Stimulated activated CD4-positive, alpha-beta T cell treated with anti-CD3 and anti-CD28 coated beads, Interleukin-4, amount 100 ng/mL, for 4 hours (primary cell): ENCODE measurements at places on chromosomes 12 and 14.

- no peak for DNase-seq
These were observed 39.9 kb downstream of the BCL11B start for GRCh38 chr14:99231850-99232713.

- DNase-seq = no peak
These were observed 45.8 kb upstream of the NCOR2 start for GRCh38 chr12:124613151-124613585.

DNA sequence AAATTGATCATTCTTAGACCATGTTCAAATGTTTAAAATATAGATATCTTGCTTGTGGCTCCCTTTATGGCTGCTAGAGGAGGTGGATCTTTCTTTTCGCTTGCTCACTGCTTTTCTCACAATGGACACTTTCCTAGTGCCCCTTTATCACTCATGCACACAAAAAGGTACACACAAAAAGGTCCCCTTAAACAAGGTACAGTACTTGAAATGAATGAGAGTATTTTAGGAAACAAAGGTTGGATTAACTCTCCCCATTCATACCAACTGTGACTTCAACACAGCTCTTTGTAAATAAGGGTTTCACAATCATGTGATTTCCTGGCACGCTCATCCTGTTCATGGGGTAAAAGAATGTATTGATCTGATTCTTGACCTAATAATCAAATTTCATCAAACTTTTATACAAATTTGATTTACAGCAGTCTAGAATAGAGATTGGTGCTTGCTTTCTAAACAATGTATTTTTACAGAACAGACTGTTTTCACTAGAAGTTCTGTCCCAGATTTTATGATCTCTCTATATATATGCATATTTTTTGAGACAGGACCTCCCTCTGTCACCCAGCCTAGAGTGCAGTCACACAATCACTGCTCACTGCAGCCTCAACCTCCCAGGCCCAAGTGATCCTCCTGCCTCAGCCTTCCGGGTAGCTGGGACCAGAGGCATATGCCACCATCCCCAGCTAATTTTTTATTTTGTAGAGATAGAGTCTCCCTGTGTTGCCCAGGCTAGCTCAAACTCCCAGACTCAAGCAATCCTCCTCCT lies 34.4 kb upstream of the EPS8 start:
- DNase-seq = no peak

DNA sequence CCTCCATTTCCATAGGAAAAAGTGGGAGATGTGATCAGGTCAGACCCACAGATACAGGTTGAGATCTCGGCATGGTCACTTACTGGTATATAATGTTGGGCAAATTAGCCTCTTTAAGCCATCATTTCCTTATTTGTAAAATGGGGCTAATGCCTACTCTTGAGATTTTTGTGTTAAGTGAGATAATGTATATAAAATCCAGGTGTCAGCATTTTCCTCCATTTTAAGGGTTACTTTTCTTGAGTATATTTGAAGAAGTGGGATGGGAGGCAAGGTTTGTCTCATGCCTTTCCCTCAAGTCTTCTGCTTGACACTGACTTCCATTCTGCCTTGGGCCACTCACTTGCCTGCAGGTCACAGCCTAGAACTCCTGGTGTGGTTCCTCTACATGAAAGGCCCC lies 10.1 kb upstream of the POU6F1 start:
- DNase-seq = no peak

DNA sequence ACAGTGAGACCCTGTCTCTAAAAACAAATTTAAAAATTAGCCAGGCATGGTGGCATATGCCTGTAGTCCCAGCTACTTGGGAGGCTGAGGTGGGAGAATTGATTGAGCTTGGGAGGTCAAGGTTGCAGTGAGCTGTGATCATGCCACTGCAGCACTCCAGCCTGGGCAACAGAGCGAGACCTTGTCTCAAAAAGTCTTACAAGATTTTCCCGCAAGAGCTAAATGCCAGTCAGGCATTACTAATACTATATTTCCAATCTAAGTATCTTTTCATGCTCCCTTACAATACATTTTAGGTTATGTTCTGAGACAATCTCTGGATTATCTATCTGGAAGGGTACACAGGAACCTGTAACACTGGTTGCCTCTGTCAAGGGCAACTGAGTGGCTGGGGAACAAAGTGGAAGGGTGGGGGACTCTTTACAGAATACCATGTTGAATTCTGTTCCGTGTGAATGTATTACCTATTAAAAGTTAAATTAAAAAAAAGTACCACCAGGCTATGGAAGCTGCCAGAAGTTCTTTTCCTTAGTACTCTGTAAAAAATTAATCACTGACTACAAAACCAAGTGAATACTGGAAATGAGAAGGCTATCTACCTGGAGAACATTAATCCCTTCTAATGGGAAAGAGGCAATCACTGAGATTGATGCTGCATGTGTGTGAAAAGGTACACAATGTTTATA lies 56.7 kb downstream of the BTBD7 start:
- DNase-seq = no peak

GRCh38 chr12:30251546-30251945 lies 444.1 kb downstream of the IPO8 start:
- no peak for DNase-seq

- no peak for DNase-seq
These were observed 149.0 kb upstream of the AMIGO2 start for GRCh38 chr12:47228802-47229201.

GRCh38 chr14:102493096-102493495 lies 16.5 kb downstream of the ANKRD9 start:
- DNase-seq = no peak

- DNase-seq = no peak
These were observed 178.0 kb downstream of the GRIP1 start for GRCh38 chr12:66500841-66501240.

DNA sequence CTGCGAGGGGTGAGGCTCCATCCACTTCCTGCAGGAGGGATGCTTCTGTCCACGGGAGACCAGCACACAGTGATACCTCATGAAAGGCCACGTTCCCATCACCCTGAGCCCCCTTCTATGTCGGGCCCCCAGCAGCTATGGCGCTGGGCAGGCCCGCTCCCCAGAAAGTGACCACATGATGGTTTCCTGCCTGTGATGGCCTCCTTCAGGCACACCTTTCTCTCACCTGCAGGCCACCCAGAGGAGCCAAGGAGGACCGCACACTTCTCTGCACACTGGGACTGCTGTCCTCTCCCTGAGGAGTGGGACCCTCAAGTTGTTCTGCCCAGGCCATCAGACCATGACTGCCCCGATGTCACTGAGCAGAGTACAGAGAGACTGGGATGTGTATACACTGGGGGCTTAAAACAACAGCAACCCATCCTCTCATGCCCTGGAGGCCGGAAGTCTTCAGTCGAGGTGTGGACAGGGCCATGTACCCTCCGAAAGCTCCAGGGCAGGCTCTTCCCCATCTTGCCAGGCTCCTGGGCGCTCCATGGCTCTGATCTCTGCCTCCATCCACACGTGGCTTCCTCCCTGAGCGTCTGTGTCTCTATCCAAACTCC lies 158.9 kb downstream of the PIWIL1 start:
- DNase-seq = no peak

DNA sequence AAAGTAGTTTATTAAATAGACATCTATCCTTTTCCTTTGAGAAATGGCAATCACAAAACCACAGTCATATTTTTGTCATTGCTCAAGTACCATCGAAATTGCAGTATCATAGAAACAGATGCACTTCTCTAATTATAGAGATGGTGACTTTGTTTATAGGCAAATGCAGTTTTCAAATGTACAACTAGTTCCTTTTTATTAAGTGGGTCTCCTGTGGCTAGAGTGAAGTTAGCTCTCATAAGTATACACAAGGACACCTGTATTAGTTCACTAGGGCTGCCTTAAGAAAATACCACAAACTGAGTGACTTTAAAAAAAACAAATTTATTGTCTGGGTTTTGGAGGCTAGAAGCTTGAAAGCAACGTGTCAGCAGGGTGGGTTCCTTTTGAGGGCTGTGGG lies 62.8 kb downstream of the OTOGL start:
- DNase-seq = no peak

GRCh38 chr12:1832801-1833595 lies 12.6 kb downstream of the LRTM2 start:
- no peak for DNase-seq

DNA sequence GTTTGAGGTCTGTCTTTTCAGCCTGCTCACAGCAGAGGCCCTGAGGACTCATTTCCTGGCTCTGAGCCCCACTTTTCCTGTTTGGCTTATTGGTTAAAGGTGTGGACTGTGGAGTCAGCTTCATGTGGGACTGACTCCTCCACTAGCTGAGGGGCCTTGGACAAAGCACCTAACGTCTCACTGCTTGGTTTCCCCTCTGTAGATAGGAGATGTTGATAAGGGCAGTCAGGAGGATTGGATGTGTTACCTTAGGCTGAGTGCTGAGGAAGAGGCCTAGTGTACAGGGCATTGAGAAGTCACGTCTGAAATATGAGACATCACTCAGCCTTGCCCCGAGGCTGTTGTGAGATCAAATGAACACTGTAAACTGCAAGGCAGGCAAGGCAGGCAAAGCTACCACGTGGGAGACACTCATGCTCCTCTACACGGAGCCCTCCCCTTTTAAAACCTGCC lies 27.1 kb upstream of the TCL1A start:
- DNase-seq = no peak

DNA sequence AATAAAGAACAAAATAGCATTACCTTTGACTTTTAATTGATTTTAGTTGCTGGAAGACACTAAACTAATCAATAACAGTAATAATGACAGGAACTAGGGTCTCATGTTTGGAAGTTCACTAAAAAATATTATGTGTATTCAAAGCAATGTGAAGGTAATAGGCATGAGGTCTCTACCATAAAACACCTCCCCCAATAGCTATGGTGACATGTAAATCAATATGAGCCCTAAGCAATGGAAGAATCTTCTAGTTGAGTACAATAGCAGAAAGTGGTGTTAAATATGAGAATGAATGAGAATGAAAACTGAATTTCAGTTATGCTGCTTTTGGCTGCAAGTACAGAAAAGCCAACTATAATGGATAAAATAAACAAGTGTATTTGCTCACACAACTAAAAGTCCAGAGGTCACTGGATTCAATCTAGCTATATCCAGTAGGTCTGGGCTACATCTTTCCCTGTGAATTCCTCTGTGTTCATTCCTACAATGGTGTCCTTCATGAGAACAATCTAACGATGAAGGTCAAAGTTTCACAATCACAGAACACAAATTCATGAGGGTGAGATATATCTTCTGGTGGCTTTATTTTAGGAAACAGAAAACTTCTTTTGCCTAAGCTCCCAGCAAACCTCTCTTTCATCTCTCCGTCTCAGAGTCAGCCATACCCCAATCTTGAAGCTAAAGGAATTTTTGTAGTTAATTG lies 728.0 kb downstream of the FSCB start:
- no peak for DNase-seq

DNA sequence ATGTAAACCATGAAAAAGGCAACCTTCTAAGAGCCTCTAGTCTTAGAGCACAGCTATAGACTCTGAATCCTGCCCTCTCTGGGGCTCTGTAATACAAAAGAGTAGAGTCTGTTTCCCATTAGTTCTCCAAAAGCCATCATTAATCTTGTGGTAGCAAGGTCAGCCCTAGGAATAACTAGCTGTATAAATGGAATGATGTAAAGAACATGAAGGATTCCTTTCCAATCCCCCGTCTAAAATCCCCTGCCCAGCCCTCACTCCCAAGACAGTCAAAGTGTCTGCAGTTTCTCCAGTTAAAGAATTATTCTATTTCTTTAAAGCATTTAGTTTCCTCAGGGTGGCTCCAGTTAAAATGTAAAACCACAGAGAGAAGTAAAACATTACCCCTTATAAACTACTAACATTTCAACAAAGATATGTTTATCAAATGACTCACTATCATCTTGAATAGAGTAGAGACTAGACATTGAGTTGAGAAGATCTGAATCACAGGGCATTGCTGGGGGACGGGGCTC lies 104.2 kb downstream of the ST8SIA1 start:
- no peak for DNase-seq

DNA sequence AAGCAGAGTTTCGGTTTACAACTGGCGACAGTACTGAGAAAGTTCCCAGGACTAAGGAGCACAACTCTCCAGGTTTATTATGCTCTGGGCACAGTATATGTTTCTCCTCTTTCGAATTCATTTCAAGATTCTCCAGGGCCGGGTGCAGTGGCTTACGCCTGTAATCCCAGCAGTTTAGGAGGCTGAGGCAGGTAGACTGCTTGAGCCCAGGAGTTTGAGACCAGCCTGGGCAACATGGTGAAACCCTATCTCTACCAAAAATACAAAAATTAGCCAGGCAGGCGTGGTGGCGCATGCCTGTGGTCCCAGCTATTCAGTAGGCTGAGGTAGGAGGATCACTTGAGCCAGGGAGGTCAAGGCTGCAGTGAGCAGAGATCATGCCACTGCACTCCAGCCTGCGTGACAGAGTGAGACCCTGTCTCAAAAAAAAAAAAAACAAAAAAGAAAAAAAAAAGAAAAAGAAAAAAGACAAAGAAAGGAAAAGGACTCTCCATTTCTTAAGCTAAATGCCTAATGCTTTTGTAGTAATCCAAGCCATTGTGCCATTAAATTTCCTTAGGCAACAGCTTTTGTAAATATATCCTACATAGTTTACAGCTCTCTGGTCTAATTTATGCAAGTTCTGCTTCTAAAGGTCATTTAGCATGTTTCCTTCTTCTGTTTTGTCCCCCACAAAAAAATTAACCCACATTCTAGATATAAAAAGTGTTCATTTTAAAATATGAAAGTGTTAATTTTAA lies 34.8 kb downstream of the ATL1 start:
- DNase-seq = no peak

DNA sequence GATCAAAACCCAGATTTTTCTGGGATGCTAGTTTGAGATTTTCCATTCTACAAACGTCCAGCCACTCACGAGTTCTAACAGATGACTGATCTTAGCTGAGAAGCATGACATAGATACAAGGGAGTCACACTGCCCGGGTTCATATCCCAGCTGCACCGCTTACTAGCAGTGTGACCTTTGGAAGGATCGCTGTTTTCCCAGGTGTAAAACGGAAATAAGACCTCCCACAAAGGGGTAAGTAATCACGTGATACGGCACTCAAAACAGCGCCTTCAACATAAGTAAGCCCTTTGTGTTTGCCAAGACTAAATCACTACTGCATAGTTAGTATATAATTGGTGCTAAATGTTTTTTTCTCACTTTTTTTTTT lies 624 bp upstream of the PWP1 start:
- DNase-seq = peak; percentile 22

GRCh38 chr12:3106579-3106978 lies 29.4 kb downstream of the TSPAN9 start:
- DNase-seq = no peak

DNA sequence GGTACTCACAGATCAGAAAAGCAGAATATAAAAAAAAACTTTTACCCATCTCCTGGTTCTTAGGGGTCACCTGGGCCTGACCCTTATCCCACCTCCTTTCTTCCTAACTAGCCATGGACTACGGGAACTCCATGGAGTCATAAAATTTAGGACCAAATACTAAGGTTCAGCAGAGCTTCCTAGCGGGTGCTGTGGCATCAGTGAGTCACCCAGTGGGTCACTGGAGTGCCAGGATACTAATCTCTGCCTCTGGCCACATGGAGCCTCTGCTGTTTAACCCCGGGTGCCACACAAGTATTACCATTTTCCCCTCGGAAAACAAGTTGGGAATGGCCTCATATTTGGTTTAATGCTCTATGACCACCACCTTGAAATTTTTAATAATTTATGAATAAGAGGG lies 6.9 kb downstream of the ZBTB39 start:
- DNase-seq = no peak
